ENCODE measurements at places on chromosomes 11 and 22. TPM values are rescaled to one million over a fixed set of nuclear protein-coding genes. Genes with fewer than 3 reads are reported as not detected.

DNA sequence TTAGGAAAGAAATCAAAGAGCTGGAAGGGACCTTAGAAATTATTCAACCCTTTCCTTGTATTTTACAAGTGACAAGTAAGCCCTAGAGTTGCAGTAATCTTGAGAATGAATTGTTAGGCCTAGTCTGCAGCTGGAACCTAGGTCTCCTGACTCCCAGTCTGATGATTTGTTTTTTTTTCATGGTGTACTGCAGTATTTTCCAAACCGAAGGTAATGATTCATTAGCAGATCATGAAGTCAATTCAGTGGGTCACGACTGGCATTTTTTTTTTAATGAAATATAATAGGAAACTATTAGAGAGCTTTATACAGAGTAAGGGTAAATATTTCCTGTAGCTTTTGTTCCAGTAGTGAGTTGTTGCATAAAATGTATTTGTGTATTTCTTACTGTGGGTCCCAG lies 42.8 kb downstream of the EXT2 start:
- DNase-seq = no peak

DNA sequence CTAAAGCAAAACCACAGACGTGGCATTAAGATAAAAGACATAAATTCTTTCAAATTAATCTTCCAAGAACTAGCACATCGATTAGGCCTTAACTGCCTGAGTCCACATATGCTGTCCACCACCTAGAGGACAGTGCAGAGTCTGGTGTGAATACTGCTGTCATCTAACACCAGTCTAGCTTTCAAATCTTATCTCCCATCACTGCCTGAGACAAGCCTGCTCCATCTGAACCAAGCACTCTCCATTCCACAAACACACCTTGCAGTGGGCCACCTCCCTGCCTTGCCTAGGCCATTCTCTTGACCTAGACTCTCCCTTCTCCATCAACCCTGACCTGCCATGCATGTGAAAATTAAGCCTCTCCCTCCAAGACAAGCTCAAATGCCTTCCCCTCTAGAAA lies 129.5 kb upstream of the PITPNB start:
- no peak for DNase-seq

DNA sequence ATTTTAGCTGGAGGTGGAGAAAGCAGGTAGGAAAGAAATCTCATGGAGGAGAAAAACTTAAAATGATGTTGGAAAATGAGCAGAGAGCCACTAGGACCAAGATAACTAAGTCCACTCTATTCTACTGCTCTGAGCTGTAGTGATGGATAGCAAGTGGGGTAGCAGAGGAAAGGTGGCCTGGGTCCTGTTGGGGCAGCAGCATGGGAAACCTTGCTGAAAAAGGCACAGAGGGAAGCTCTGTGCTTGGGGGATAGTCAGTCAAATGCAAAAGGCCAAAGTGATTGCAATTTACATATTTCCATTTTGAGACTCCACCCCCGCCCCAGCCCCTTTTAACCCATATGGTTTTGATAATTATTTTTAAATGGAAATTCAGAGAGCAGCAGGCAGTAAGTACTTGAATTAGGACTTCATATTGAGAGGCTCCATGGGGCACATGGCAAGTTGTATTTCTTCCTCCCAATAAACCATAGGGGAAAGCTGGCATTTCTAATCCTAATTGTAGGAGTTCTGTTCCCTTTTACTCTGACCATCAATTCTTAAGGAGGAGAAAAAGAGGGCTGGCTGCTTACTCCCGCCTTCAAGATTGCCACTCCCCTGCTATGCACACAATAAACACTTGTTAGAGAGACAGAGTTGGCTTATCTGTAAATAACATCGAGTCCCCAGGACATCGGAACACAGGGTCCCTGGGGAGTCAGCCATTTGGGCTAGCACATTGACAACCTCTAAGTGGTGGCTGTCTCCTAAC lies 1341.5 kb upstream of the TENM4 start:
- no peak for DNase-seq

DNA sequence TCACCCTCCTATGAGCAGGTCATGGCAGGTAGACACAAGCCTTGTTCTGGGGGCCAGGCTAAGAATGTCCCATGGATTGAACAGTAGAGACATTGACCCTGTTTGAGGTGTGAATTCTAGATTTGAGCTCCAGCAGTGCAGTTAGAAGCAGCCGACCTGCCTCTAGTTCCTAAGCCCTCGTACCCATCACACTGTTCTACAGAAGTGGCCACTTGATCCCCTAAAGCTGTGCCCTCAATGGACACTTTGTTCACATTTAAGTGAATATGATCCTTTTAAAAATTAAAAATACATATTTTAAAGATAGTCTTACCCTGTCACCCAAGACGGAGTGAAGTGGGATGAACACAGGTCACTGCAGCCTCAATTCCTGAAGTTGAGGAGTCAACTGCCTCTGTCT lies 122.0 kb downstream of the MED15 start:
- DNase-seq = no peak

The ZP1 gene
- 0.44 TPM for total RNA-seq
